Naive B cell (primary cell): ENCODE measurements at places on chromosomes 1 and 21. TPM values are rescaled to one million over a fixed set of nuclear protein-coding genes. Genes with fewer than 3 reads are reported as not detected.

The CD1C gene
- 201 TPM for polyA plus RNA-seq

- peaks cover 20% of the 10 kb centered on the region for H3K4me1 ChIP-seq
- H3K27ac ChIP-seq, result no peak overlapping the region
- peaks cover 4% of the 10 kb centered on the region for H3K36me3 ChIP-seq
- DNase-seq, result no peak
- peak overlapping the region; percentile 64 for H3K4me3 ChIP-seq
These were observed 1.2 kb upstream of the ST3GAL3 start for GRCh38 chr1:43705982-43706597.

DNA sequence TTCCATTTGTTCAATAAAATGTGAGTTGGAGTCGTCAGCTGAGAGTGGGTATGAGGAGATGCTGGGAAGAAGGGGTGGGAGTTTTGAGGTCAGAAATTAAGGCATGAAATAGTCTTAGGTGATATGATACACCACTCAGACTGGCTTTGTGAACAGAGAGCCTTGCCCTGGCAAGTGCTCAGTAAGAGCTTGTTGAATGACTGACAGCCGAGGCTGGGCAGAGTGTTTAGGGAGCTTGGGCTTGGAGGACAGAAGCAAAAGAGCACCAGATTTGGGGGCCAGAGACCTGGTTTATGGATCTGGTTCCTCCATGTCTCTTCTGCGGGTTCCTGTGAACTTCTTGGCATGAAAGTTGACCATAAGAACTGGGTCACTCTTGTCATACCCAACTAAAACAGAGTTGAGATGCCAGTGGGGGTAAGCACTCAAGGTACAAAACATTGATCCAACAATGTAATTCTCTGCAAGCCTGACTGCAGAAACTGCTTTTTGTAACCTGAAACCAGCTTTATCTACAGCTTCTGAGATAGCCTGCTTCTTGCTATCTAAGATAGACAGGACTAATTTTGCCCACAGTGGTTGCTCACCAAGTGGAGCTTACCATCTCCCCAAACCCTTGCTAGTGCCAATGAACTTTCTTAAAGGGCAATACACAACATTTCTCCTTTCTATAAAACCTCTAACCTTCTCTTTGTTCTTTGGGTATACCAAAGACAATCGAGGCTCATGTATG lies 126.4 kb downstream of the TENT5C start:
- no peak for DNase-seq
- H3K36me3 ChIP-seq, result no peaks in the 10 kb centered on the region
- no peaks in the 10 kb centered on the region for H3K27me3 ChIP-seq
- no peak overlapping the region for H3K27ac ChIP-seq

DNA sequence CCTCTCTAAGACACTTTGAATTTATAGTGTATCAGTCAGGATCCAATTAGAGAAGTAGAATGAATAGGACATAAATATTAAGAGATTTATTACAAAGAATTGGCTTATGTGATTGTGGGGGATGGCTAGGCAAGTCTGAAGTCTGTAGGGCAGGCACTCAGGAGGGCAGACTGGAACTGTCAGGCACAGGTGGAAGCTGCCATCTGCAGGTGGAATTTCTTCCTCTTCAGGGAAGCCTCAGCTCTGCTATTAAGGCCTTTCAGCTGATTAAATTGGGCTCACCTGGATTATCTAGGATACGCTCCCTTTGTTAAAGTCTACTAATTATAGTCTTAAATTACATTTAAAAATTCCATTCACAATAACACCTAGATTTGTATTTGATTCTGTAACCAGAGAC lies 92.0 kb upstream of the HAO2 start:
- no peaks in the 10 kb centered on the region for H3K4me1 ChIP-seq
- H3K4me3 ChIP-seq, result no peak overlapping the region
- H3K36me3 ChIP-seq, result no peaks in the 10 kb centered on the region

GRCh38 chr1:242241936-242242335 lies 243.0 kb upstream of the MAP1LC3C start:
- H3K27me3 ChIP-seq, result no peaks in the 10 kb centered on the region
- no peak for DNase-seq
- no peak overlapping the region for H3K27ac ChIP-seq
- no peaks in the 10 kb centered on the region for H3K36me3 ChIP-seq
